ENCODE measurements at places on chromosomes 1 and 21.
A peak's percentile ranks its signal among the peaks of the same experiment; 100 is the strongest.

DNA sequence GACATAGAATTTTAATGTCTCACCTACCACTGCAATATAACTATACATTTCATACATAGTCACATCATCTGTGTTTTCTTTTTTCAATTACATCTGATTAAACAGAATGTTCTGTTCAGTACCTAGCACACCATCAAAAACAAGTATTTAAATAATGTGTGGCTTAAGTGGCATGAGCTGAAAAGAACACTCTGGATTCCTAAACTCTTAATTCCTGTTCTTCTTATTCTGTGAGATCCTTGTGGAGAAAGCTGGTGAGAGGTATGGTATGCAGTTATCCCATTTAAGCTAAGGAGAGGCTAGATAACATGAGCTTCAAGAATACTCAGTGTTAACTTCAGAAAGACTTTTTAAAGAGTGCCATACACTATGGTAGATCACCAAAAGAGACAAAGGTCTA lies 5.5 kb downstream of the TP53BP2 start:
- no peak for DNase-seq

DNA sequence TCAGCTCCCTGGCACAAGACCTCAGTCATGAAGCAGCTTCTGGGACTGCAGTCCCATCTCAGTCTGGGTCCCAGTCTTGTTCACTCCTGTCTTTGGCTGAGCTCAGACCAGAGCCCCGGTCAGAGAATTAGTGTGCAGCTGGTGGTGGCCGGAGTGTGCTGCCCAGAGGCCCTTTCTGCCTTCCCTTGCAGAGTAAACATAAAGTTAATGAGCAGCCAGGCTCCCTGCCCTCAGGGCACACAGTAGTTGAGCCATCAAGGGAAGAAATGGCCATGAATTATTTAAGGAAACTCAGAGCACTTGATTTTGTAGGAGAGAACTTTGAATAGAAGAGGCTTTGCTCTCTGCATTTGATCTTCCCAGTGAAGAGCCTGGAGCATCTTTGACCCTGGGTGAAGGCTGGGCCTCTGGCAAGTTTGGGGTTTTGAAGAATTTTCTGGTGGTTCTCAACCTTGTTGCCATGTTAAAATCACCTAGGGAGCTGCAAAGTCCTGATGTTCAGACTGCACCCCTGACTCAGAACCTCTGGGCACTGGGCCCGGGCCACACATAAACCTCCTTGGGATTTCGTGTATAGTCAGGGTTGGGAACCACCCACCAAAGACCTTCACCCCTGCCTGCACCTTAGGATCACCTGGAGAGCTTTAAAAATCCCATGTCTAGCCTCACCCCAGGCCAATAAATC lies 26.4 kb upstream of the SELENON start:
- no peak for DNase-seq

GRCh38 chr1:226268421-226269124 lies 40.4 kb downstream of the LIN9 start:
- no peak for DNase-seq

- peak; percentile 33 for DNase-seq
Observed at GRCh38 chr1:171740987-171741871, 636 bp downstream of the VAMP4 start.

DNA sequence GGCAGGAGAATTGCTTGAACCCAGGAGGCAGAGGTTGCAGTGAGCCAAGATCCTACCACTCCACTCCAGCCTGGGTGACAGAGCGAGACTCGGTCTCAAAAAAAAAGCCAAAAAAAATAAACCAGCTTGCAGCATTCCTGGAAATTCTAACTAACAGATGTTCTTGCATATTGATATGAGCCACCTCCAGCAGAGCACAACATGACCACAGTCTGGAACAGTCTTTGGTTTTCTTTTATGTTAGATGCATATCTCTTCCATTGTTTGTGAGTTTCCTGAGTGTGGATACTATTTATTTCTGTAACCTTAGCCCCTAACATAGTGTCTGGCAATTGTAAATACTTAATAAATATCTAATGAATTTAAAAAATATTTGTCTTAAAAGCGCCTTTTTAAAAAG lies 23.9 kb downstream of the IFNAR1 start:
- DNase-seq, result no peak

GRCh38 chr21:33492571-33492970 lies 1.1 kb upstream of the DNAJC28 start:
- DNase-seq, result peak; percentile 69

GRCh38 chr1:244957525-244957924 lies 93.2 kb upstream of the HNRNPU start:
- DNase-seq, result peak; percentile 29

DNA sequence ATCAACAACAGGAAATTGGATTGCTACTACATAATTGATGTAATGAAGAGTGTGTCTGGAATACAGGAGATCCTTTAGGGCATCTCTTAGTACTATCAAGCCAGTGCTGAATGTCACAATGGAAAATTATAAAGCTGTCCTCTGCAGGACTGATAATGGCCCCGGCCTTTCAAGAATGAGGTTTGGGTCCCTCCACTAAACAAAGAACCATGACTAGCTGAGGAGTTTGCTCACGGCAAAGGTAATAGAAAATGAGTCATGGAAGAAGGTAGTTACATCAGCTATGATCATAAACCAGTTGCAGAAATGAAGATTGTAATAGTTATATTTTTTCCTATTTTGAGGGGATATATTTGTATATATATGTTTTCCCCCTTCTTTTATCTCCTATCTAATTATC lies 145.8 kb downstream of the KCNJ6 start:
- no peak for DNase-seq

GRCh38 chr1:246971090-246971721 lies 36.7 kb downstream of the ZNF695 start:
- DNase-seq, result no peak

All from MV-4-11 (cell line).